ENCODE measurements at places on chromosomes 4 and X. TPM values are rescaled to one million over a fixed set of nuclear protein-coding genes. Genes with fewer than 3 reads are reported as not detected.

SMIM10L2A gene
- total RNA-seq, result 2.8 TPM

EGF gene
- 3.5 TPM for total RNA-seq

ATP1B4 gene
- total RNA-seq, result not detected

CLDN22 gene
- total RNA-seq, result not detected

PDGFRA gene
- 218 TPM for total RNA-seq

YIPF7 gene
- 0.98 TPM for total RNA-seq

EMCN gene
- 84.1 TPM for total RNA-seq

FHIP1A gene
- total RNA-seq, result 12.2 TPM

PCDH7 gene
- 56.5 TPM for total RNA-seq

GRCh38 chr4:75412746-75413145, 101.5 kb downstream of the RCHY1 start:
- DNase-seq, result no peak
- H3K27ac ChIP-seq, result no peak overlapping the region
- H3K36me3 ChIP-seq, result no peaks in the 10 kb centered on the region
- H3K4me3 ChIP-seq, result no peak overlapping the region

DNA sequence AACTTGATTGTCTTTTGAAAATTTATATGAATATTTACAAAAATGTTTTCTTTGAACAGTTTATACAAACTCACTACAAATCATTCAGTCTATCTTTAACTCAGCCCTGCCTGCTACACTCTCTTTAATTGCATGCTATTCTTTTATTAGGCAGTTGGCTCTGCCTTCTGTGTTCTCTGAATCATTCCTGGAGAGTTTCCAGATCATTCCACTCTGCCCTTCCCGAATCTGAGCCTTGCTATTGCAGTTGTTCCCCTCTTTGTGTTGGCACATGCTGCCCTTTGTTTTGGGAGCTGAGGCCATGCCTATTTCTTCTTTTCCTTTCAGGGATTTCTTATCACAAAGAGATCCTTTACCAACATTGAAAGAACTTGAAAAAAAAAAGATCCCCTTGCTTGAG, 8.7 kb upstream of the TECRL start:
- H3K4me1 ChIP-seq, result no peaks in the 10 kb centered on the region
- no peaks in the 10 kb centered on the region for H3K36me3 ChIP-seq
- no peak for DNase-seq
- no peak overlapping the region for H3K4me3 ChIP-seq
- H3K27ac ChIP-seq, result no peak overlapping the region

DNA sequence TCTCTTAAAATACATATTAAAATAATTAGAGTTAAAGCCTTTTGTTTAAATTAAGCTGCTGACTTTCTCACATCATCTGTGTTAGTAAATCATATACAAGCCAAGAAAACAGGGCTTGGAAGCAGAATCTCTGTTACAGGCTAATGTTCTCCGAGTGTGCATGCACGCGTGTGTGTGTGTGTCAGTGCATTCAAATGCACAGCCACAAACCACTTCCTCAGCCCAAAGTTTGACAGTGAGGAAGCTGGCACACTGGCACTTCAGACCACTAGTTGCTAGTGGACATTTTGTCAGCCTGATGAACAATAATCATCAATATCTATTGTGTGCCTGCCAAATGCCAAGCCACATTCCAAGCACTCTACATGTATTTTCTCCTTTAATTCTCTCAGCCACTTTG, 5.6 kb downstream of the MAOB start:
- H3K36me3 ChIP-seq, result no peaks in the 10 kb centered on the region
- peak overlapping the region; percentile 14 for H3K27ac ChIP-seq
- H3K27me3 ChIP-seq, result no peaks in the 10 kb centered on the region
- no peak overlapping the region for H3K4me3 ChIP-seq

DNA sequence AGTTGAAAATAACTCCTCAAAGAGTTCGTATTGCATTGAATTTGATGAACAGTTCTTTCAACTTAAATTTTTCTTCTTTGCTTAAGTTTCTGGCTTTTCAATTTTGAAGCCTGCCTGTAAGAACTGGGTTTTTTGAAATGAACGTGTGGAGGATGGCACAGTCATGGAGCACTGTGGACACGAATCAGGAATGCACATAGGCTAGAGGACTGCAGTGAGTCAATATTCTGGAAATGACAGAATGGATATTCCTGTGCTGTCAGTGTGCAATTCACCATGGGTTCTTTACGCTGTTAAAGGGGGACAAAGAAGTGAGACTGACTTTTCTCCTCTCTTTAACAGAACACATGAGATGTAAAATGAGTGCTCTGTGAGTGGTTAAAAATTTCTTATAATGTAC, 368.0 kb upstream of the AGA start:
- no peak overlapping the region for H3K27ac ChIP-seq
- H3K36me3 ChIP-seq, result no peaks in the 10 kb centered on the region
- H3K4me3 ChIP-seq, result no peak overlapping the region
- H3K27me3 ChIP-seq, result no peaks in the 10 kb centered on the region

DNA sequence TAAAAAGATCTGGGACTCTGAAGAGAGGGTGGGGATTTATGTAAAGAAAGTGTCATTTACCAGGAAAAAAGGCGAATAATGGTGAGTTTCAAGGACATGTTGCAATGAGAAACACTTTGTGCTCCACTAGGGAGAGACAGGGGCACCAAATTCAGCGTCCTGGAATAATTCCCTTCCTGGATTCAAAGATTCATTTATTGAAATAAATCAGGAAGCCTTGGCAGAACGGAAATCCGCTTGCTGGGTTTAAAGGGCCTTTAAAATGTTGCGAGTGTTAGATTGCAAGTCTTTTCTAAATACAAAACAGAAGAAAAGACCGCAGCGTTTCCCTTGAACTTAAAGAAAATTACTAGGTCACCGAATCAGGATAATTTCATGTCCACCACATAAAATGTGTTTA, 3.8 kb upstream of the ZIC3 start:
- no peaks in the 10 kb centered on the region for H3K4me1 ChIP-seq
- H3K27me3 ChIP-seq, result peaks cover 39% of the 10 kb centered on the region
- no peaks in the 10 kb centered on the region for H3K36me3 ChIP-seq
- H3K27ac ChIP-seq, result no peak overlapping the region
- DNase-seq, result no peak

DNA sequence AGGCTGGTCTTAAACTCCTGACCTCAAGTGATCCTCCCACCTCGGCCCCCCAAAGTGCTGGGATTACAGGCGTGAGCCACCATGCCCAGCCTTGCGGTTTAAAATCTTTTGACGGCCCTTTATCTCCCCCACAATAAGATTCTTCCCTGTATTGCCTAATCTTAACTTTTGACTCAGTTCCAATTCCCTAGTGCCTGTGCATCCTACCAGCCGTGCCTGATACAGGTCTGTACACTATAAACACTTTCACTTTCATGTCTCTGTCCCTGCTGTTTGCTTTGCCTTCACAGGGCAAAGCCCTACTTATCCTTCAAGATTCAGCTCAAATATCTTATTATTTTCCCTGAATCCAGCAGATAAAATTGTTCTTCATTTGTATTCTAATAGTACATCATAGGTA, 74.6 kb downstream of the WDR44 start:
- H3K4me1 ChIP-seq, result no peaks in the 10 kb centered on the region
- H3K36me3 ChIP-seq, result no peaks in the 10 kb centered on the region
- H3K27me3 ChIP-seq, result no peaks in the 10 kb centered on the region
- no peak overlapping the region for H3K4me3 ChIP-seq
- H3K27ac ChIP-seq, result peak overlapping the region; percentile 8

DNA sequence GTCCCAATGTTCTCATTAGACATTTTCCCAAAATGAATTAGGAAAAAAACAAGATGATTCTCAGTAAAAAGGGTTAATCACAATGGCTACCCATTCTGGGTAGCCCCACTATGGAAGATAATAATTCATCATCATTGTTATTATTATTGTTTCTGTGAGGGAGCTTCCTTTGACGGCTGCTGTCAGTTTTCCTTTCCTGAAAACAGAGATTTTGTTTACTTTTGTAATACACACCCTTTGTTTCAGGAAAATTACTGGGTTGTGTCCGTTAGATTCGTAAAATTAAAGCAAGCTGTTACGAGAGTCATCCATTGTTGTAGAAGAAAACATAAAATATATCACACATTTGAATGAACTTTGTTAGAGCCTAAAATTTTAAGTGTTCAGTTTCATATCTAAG, 192.9 kb upstream of the ANKRD50 start:
- H3K27ac ChIP-seq, result no peak overlapping the region
- no peaks in the 10 kb centered on the region for H3K27me3 ChIP-seq
- no peaks in the 10 kb centered on the region for H3K4me1 ChIP-seq
- DNase-seq, result no peak

DNA sequence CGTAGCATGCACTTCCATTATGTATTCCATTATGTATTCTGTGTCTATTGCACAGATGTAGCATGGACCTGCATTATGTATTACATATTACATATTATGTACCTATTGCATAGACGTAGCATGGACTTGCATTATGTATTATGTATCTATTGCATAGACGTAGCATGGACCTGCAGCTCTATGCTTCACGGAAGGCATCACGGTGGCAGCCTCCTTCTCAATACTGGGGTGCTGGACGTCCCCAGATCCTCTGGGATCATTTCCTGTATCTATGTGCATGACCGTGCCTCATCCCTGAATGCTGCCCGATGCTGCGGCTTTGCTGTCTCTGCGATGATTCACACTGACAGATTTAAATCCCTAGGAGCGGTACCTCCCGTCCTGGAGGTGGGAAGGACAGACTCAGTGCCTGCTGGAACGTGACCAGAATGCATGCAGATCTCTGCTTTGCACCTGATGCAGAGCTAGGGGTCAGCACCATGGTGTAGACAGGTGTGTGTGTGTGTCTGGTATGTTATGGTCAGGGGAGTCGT, 317.5 kb downstream of the DHRSX start:
- H3K4me1 ChIP-seq, result no peaks in the 10 kb centered on the region
- no peaks in the 10 kb centered on the region for H3K27me3 ChIP-seq
- no peak overlapping the region for H3K4me3 ChIP-seq
- H3K36me3 ChIP-seq, result no peaks in the 10 kb centered on the region
- DNase-seq, result no peak
- no peak overlapping the region for H3K27ac ChIP-seq

- DNase-seq, result no peak
- H3K36me3 ChIP-seq, result no peaks in the 10 kb centered on the region
- H3K4me3 ChIP-seq, result no peak overlapping the region
These were observed 189.7 kb upstream of the ITM2A start for GRCh38 chrX:79556800-79557199.

DNA sequence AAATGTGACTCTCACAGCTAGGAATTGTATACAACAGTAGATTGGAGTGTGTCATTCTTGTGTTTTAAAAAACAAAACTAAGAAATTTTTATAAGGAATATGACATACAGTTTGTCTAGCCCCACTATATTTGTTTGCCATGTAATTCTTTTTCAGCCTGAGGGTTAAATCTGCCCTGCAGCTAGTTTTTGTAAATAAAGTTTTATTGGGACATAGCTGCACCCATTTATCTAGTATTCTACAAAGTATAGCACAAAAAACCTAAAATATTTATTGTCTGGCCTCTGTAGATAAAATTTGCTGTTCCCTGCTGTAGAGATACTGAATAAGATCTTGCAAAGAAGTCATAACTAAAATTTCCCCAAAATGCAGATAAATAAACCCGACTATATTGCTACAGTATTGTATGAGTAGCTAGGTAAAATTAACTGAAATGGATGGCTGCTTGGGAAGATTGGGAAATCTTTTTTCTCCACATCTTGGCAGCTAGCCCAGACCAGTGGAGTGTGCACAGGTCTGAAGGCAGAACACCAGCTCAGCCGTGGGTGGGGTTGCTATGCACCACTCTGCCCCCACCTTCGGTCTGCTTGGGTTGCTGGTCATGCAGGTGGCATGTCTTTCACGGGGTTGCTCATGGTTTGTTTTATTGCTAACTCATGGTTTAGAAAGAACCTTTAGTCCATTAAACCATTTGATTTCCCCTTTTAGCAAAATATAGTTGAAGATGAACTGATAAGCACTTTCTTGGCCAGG, 127.9 kb downstream of the KLHL8 start:
- no peaks in the 10 kb centered on the region for H3K4me1 ChIP-seq
- H3K27me3 ChIP-seq, result no peaks in the 10 kb centered on the region
- peak; percentile 62 for DNase-seq

DNA sequence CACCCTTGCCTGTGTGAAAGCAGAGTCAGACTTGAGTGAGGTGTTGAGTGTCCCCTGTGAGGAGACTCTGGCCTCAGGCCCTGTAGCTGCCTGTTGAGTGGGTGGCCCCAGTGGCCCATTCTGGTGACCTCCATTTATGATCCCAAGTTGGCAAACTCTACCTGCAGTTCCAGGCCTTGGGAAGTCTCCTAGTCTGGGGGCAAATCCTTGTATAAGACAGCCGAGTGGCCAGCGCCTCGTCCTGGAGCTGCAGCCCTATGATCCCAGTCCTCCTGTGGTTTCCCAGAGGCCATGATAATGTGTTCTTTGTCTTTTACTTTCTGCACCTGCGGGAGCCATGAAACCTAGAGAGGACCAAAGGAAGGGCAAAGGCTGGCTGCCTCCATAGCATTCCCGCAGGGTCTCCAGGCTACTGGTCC, 58.7 kb downstream of the NBDY start:
- H3K4me3 ChIP-seq, result no peak overlapping the region
- no peak for DNase-seq
- no peaks in the 10 kb centered on the region for H3K36me3 ChIP-seq
- no peaks in the 10 kb centered on the region for H3K4me1 ChIP-seq
- no peak overlapping the region for H3K27ac ChIP-seq

GRCh38 chrX:41449615-41450014, 2.5 kb downstream of the NYX start:
- no peaks in the 10 kb centered on the region for H3K36me3 ChIP-seq
- no peaks in the 10 kb centered on the region for H3K27me3 ChIP-seq
- no peak for DNase-seq
- no peaks in the 10 kb centered on the region for H3K4me1 ChIP-seq
- H3K4me3 ChIP-seq, result no peak overlapping the region
- peak overlapping the region; percentile 11 for H3K27ac ChIP-seq

DNA sequence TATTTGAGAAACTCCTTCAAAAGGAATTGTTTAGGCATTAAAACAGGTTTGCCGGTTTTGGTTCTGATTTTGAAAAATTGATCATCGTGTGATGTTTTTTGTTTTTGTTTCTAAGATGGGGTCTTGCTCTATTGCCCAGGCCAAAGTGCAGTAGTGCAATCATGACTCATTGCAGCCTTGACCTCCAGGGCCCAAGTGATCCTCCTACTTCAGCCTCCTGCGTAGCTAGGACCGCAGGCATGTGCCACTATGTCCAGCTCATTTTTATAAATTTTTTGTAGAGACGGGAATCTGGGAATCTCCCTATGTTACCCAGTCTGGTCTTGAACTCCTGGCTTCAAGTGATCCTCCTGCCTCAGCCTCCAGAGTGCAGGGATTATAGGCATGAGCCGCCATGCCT, 35.0 kb downstream of the CLCN3 start:
- no peak overlapping the region for H3K4me3 ChIP-seq
- no peaks in the 10 kb centered on the region for H3K36me3 ChIP-seq
- no peaks in the 10 kb centered on the region for H3K4me1 ChIP-seq

GRCh38 chr4:144223149-144223548, 82.6 kb upstream of the GYPA start:
- H3K27me3 ChIP-seq, result no peaks in the 10 kb centered on the region
- no peak overlapping the region for H3K27ac ChIP-seq
- H3K4me3 ChIP-seq, result no peak overlapping the region
- no peaks in the 10 kb centered on the region for H3K36me3 ChIP-seq
- no peaks in the 10 kb centered on the region for H3K4me1 ChIP-seq

DNA sequence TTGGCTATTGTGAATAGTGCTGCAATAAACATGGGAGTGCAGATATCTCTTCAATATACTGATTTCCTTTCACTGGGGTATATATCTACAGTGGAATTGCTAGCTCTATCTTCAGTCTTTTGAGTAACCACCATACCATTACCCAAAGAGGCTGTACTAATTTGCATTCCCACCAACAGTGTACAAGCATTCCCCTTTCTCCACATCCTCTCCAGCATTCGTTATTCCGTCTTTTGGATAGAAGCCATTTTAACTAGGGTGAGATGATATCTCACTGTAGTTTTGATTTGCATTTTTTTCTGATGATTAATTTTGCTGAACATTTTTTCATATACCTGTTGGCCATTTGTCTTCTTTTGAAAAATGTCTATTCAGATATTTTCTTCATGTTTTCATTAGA, 110.3 kb downstream of the PRDM5 start:
- no peaks in the 10 kb centered on the region for H3K36me3 ChIP-seq
- no peak overlapping the region for H3K27ac ChIP-seq
- DNase-seq, result no peak

Data from uterus (tissue), 4 donors.